Activated CD4-positive, alpha-beta T cell treated with anti-CD3 and anti-CD28 coated beads, Interleukin-2, amount 10 ng/mL, durations not matched to agents 24 days and 14 days (primary cell): ENCODE measurements at places on chromosomes 12 and 14. TPM values are rescaled to one million over a fixed set of nuclear protein-coding genes. Genes with fewer than 3 reads are reported as not detected.

GRCh38 chr14:24339284-24340151 lies at the start of gene RIPK3:
TSS of gene RIPK3 (minus strand) at chr14:24339991. CDS start at chr14:24339826, 165 bp downstream.
- peak within 1 kb of the TSS; percentile 70 for H3K27ac ChIP-seq
- H3K4me1 ChIP-seq, result peaks cover 28% of the 10 kb centered on the region
- H3K36me3 ChIP-seq, result peaks cover 30% of the 10 kb centered on the region

- no peak for DNase-seq
- H3K36me3 ChIP-seq, result no peaks in the 10 kb centered on the region
- no peaks in the 10 kb centered on the region for H3K27me3 ChIP-seq
- no peak overlapping the region for H3K4me3 ChIP-seq
- no peaks in the 10 kb centered on the region for H3K4me1 ChIP-seq
- H3K27ac ChIP-seq, result no peak overlapping the region
These were observed 310.2 kb downstream of the MDGA2 start for GRCh38 chr14:47365233-47365632.

GRCh38 chr12:19052689-19053088 lies 76.8 kb upstream of the PLEKHA5 start:
- H3K4me3 ChIP-seq, result no peak overlapping the region
- peaks cover 2% of the 10 kb centered on the region for H3K4me1 ChIP-seq
- H3K36me3 ChIP-seq, result no peaks in the 10 kb centered on the region

DNA sequence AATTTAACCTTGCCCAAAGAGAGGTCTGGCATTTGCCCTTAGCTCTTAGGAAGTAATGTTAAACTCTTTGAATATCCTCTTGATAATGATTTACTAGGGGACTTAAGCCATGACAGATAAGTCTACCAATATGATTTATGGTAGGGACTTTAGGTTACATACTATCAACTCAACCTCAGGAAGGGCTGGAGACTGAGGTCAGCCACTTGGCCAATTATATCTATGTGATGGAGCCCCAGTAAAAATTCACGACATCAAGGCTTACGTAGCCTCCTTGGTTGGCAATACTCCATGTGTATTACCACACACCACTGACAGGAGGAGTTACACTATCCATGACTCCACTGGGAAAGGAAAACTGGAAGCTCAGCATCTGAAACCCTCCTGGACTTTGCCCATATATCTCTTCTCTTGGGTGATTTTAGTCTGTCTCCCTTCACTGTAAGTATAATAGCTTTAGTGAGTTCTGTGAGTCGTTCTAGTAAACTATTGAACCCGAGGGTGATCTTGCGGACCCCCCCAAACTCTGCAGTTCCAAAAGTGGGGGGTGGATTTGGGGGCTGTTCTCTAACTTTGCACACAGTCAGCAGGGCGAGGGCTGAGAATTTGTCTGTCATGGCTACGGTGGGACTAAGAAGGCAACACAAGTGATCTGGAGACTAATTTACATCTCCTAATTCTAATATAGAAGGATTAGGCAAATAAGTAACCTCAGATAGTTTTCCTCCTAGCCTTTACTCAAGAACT lies 62.3 kb downstream of the R3HDM2 start:
- no peaks in the 10 kb centered on the region for H3K27me3 ChIP-seq
- no peak overlapping the region for H3K4me3 ChIP-seq
- no peak overlapping the region for H3K27ac ChIP-seq
- H3K4me1 ChIP-seq, result no peaks in the 10 kb centered on the region
- H3K36me3 ChIP-seq, result peaks cover 34% of the 10 kb centered on the region

Gene MANSC4
- not detected in 2 replicates for total RNA-seq

Gene CDKL1
- total RNA-seq, result 4.8 and 5.7 TPM in 2 replicates

Gene AKAP5
- 0.90 and 0.98 TPM in 2 replicates for total RNA-seq

Gene MFAP5
- not detected in 2 replicates for total RNA-seq
